ENCODE measurements at places on chromosomes 16 and 17.

DNA sequence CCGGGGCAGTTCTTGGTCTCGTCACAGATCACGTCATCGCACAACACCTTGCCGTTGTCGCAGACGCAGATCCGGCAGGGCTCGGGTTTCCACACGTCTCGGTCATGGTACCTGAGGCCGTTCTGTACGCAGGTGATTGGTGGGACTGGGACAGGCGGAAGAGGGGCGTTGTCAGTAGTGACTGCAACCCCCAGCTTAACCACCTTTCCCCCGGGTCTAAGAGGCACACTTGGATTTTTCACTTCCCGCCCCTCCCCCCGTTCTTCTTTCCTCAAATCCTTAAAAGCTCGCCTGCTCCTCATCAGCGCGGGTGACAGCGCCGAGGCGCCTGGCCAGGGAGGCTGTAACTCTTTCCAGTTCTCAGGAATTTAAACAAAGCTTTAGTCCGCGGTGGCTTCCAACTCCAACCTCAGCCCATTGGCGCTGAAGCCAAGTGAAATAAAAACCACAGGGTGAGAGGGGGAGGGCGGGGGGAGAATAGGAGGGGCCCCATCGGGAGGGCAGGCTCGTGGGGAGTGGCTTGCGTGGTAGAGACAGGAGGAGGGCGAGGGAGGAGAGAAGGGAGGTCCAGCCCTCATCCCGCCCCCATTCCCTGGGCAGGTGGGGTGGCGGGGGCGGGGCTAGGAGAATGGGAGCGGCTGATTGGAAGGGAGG lies 1.5 kb downstream of the COL1A1 start:
- DNase-seq: peak; percentile 94

- no peak for DNase-seq
These were observed 190.8 kb upstream of the NLRP1 start for GRCh38 chr17:5775098-5775497.

DNA sequence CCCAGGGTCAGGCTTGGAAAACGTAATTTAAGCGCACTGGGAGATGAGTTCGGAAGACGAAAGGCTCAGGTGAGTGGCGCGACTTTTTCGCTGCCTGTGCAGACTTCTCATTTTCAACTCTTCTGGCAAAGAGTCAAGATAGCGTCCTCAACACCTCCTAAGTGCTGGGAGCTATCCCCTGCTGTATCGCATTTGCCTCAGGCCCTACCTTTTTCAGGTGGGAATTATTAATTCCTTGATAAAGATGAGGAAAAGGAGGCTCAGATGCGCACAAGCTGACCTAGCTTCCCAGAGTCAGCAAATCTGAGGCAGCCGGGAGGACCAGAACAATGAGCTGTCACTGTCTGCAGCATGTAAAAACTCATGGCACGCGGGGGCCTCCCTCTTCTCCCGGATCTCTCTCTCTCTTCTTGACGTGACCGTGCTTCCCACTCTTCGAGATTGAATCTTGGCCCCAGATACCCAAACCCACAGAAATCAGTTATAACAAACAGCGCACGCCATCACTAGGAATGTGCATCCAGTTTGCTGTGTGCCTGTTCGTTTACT lies 512 bp upstream of the ADAMTS18 start:
- DNase-seq: no peak

DNA sequence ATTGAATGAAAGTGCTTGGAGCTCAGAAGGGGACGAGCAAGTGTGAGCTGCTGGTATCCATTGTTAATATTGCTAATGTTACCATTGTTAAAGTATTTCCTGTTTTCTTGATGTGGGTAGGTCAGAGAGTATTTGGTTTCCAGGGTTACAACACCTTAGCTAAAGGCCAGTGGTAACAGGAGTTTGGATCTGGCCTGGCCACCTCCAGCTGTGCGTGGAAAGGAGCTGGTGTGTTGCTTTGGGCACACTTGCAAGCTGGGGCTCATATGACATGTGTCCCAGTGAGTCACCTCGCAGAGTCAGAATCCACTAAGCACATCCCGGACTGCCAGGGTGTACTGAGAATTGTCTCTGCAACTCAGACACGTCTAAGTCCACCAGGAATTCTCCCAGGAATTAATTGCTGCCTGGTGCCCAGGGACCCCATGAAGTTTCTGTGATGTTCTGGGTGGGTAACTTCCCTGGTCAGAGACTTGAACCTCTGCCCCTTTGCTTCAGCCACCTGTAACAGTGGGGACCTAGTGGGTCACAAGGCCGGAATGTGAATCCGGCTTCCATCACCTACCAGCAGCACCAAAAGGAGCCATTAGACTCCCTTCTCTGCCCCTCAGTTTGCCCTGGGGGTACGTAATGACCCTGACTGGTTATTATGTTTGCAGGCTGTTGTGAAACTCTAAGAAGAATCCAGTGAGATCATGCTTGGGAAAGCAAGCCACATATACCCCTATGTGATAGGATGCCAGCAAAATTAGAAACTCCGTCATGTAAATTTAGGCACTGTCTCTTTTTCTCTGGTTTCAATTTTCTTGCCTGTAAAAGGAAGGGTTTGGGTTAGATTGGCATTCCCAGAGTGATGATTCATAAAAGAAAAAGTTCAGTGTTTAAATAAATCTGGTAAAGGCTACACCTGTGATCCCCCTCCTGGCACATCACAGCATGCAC lies 12.8 kb downstream of the SLC6A2 start:
- no peak for DNase-seq

DNA sequence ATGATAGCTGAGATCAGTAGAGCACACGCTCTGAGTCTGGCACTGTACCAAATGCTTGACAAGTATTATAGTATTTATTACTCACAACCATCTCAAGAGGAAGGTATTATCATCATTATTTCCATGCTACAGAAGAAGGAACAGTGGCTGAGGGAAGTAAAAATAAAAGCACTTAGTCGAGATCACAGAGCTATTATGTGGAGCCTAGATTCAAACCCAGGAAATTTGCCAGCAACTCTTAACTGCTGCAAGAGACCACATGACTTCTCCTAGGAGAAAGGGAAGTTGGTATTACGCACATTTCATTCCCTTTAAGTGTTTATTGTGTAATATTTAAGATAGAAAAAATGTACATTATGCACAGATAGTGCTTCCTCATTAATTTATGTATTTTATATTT lies 1.0 kb upstream of the RHOT1 start:
- DNase-seq: peak; percentile 85

GRCh38 chr17:63942309-63942985 lies 10.3 kb upstream of the CD79B start:
- DNase-seq: no peak

- no peak for DNase-seq
These were observed 5.1 kb downstream of the SNN start for GRCh38 chr16:11673091-11674000.

- DNase-seq: no peak
These were observed 20.1 kb downstream of the WFDC1 start for GRCh38 chr16:84314814-84315213.

Measured in HCEC 1CT (cell line).